Left cardiac atrium (tissue), 4 donors: ENCODE measurements at places on chromosomes 11 and 22.

GRCh38 chr22:27212617-27213177 lies 555.3 kb downstream of the MIAT start:
- peak; percentile 75 for DNase-seq

DNA sequence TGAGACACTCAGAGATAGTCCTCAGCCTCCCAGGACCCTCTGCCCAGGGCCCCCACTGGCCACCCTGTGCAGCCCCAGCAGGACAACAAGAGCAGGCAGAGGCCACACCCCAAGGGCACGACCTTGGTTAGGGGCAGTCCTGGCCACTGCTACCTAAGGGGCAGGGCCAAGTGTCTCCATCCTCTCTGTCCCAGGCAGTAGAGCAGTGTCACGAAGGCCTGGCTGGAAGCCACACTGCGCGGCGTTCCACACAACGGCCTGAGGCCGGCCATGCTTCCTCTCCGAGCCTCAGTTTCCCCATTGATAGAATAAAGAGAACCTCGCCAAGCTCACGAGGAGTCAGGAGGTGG lies 1074.3 kb downstream of the BRD1 start:
- DNase-seq = no peak

DNA sequence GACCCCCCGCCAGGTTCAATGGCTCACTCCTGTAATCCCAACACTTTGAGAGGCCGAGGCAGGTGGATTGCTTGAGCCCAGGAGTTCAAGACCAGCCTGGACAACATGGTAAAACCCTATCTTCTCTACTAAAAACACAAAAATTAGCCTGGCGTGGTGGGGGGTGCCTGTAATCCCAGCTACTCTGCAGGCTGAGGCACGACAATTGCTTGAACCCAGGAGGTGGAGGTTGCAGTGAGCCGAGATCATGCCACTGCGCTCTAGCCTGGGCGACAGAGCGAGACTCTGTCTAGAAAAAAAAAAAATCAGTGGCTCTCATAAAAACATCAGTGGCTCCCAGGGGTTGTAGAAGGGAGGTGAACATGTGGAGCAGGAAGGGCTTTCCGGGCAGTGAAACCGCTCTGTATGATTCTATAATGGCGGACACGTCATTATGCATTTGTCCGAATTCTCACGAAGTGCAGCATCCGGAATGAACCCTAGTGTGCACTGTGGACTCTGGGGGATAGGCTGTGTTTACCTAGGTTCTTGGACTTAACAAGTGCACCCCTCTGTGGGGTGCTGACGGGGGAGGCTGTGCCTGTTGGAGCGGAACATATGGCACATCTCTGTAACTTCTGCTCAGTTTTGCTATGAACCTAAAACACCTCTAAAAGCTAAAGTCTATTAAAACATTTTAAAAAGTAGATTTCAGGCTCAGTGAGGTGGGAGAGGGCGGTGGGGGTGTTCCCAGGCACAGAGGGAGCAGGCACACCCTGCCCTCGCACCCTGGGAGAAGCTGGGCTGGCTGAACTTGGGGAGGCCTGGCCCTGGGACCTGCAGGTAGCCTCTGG lies 49.1 kb upstream of the SEPTIN5 start:
- no peak for DNase-seq

GRCh38 chr11:113723787-113724186 lies 17.7 kb upstream of the TMPRSS5 start:
- DNase-seq = no peak

- DNase-seq = no peak
These were observed 15.8 kb upstream of the CHADL start for GRCh38 chr22:41256254-41257253.
